Fibroblast of upper back skin (primary cell): ENCODE measurements at places on chromosomes 2 and 18.

GRCh38 chr2:170845343-170845742 is 28.7 kb downstream of the GAD1 start:
- no peak for DNase-seq

DNA sequence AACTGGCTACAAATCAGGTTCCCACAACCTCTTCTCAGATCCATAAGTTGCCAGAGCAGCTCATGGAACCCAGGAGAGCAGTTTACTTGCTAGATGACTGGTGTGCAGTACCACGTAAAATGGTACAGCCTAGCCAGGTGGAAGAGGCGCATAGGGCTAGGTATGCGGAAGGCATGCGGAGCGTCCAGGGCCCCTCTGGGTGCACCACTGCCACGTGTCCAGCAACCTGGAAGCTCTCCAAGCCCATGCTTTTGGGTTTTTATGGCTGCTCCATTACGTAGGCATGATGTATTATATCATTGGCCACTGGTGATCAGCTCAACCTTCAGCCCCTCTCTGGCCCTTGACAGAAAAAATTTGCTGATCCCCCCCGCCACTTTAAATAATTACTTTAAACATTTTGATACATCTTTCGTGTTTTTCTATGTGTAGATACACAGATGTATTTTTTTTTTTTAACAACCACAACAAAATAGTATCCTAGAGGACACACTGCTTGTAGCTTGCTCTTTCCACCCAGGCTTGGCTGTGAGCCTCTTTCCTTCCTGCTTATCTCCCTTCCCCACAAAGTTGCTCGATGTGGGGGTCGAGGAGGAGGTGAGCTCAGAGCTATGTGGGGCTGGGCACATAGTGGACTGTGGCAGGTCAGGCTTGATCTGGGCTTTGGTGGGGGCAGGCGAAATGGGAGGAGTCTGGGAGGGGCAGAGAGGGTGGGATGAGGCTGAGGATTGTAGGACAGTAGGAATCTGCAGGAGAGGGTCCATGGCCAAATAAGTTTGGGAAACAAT is 65.4 kb upstream of the MCFD2 start:
- no peak for DNase-seq

DNA sequence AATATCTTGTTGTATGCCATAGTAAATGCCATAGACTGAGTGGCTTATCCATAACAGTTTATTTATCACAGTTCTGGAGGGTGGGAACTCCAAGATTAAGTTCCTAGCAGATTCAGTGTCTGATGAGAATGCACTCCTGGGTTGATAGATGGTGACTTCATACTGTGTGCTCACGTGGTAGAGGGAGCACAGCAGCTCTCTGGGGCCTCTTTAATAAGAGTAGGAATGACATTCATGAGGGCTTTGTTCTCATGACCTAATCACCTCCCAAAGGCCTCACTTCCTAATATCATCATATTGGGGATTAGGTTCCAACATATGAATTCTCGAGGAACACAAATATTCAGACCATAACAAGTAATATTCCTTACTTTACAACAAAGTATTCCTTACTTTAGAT is 98.1 kb upstream of the SH3BP4 start:
- no peak for DNase-seq

- no peak for DNase-seq
These were observed 24.7 kb downstream of the ASB18 start for GRCh38 chr2:236239276-236240065.

- DNase-seq = no peak
These were observed 21.6 kb downstream of the BMP10 start for GRCh38 chr2:68849579-68850030.

DNA sequence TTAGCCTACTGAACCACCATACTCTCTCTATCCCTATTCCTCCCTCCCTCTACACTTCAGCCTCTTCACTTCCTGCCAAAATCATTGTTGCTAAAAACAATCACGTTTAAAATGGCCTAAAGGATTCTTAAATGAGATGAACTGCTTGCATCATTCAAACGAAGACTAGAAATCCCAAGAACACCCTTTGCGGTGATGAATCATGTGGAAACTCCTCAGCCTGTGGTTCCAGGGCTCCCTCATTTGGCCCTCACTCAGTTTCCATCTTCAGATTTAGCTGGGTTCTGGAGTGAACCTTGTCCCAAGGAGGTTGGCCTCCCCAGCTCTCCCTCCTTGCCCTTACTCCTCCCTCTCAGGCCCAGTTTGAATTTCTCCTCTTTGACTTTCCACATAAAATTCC is 125.6 kb upstream of the CDC42EP3 start:
- DNase-seq = peak; percentile 83

DNA sequence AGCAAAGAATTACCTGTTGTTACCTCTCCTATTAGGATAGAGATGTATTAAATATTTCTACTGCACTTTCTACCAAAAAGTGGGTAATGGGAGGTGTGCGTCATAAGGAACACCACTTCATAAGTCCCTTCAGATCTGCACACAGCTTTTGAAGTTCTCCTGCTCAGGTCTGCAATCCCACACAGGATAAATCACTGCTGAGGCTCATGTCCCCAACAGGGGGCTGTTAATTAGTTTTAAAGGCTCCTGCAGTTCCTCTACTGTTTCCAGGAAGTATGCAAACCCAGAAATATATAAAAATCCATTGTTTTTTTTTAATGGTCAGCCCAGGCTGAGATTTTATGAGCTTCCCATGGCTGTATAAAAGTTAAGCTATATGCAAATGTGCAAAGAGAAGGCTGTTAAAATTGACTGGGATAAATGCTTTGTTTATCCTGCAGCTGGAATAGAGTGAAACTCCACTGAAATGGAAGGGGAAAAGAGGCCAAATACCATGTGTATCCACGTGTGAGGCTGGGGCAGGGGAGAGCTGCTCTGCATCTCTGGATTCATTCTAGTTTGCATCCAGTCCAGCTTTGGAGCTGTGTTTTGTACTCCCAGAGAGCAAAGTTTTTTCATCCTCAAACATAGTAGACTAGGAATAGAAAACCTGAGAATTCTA is 903.7 kb downstream of the TDRD15 start:
- DNase-seq = no peak

DNA sequence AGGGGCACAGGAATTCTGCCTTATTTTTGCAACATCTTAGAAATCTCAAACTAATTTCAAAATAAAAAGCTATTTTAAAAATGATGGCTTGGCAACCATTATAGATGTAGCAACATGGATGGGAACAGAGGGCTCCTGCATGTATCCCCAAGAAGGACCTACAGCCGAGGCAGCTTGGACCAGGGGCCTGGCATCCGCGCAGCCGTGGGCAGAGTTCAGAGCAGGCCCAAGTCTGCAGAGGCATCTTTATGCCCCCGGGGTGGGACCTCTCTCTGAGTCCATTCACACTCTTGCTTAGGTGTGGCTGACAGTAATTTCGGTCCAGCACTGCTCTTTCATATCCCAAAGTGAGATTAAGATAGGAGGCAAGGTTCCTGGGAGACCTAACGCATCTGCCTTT is 425.8 kb upstream of the MYT1L start:
- no peak for DNase-seq

DNA sequence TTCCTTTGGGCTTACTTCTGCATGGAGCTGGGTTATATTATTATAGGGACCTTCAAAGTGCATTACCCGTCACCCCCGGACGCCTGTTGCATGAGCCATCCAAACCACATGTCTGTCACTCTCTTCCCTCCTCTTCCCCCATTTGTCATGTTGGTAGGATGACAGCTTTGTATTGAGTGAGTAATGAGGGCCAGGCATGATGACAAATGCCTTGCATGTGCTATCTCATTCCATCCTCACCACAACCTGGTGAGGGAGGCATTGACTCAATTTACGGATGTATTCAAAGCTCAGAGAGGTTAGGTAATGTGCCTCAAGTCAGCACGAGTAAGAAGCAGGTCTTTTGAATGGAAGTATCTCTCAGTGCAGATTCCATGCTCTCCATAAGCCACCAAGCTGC is 510.5 kb upstream of the TNP1 start:
- DNase-seq = peak; percentile 95

GRCh38 chr2:108919571-108920373 is 69.2 kb downstream of the EDAR start:
- DNase-seq = no peak

DNA sequence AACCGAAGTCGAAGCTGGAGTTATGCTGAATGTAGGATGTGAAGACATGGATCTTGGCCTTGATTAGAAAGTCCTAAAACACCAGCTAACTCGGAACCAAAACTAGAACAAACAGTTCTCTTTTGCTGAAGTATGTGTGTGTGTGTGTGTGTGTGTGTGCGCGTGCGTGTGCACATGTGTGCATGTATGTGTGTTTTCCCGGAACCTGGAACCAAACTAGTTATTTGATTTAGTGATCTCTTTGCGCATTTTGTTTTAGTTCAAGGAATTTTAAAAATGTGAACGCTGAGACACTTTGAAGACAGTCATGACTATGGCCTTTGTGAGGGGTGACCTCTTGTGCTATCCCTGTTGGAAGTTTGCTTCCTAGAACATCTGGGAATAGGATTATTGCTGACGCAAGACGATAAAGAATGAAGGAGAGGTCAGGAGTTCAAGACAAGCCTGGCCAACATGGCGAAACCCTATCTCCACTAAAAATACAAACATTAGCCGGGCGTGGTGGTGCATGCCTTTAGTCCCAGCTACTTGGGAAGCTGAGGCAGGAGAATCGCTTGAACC is 23.8 kb downstream of the FHL2 start:
- peak; percentile 76 for DNase-seq
